ENCODE measurements at places on chromosomes 12 and 14. TPM values are rescaled to one million over a fixed set of nuclear protein-coding genes. Genes with fewer than 3 reads are reported as not detected.

The NDUFB1 gene
- 122 TPM for total RNA-seq

The TBX3 gene
- 4.6 TPM for total RNA-seq

The TPPP2 gene
- not detected for total RNA-seq

The DGLUCY gene
- 44.7 TPM for total RNA-seq

The TULP3 gene
- total RNA-seq, result 30.2 TPM

The RNU4-1 gene
- not detected for total RNA-seq

Measured in smooth muscle cell of the pulmonary artery (primary cell).